Activated CD4-positive, alpha-beta T cell treated with anti-CD3 and anti-CD28 coated beads for 24 hours (primary cell): ENCODE measurements at places on chromosomes 1 and 21.

- DNase-seq: no peak
These were observed 164.7 kb downstream of the NPHP4 start for GRCh38 chr1:5827516-5827915.

DNA sequence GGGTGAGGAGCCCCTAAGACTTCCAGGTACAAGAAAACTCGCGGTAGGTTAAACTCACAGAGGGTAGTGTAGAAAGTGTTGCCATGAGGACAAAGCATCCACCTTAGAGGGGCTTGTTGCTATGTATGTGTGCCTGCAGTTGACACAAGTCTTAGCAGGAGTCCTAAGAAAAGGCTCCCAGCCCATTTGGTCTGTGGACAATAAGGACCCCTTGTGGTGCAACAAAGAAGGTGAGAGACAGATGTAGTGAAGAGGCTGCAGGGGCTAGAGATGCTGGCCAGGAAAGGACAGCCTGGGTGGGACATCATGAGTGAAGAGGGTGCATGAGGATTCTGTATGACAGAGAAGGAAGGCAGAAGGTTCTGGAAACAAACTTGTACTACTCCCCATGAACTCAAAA lies 36.3 kb upstream of the IL10 start:
- no peak for DNase-seq

GRCh38 chr21:14691914-14692313 lies 145.8 kb upstream of the SAMSN1 start:
- DNase-seq: no peak

DNA sequence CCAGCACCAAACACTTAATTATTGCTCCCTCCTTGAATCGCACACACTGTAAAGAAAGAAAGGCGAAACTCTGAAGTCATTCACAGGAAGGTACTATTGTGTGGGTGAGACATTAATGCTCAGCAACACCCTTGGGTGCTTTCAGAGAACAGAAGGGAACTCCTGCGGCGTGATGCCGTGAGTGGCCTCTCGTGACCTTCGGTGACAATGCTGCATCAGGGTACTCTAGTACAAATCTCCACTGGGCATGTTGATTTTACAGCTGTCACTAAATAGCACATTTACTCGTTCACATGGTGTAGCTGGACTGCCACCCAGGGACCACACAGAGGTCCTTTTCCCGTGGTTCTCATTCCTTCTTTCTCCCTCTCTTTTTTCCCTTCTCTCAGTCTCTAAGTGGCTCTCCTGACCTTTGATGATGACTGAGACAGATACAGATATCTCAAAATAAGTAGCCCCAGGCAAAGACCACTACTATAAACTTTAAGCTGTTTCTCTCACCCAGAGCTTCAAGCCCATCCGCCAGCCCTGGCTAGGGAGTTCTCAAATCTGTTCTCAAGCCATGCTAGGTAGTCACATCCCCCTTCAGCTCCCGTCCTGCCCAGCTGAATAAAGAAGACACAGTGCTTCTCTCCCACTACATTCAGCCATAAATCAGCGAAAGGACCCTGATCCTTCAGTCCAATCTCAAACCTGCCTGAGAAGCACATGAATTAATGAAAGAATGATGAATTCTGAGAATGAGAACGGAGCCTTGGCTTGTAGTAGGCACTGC lies 223.4 kb upstream of the FMN2 start:
- no peak for DNase-seq

DNA sequence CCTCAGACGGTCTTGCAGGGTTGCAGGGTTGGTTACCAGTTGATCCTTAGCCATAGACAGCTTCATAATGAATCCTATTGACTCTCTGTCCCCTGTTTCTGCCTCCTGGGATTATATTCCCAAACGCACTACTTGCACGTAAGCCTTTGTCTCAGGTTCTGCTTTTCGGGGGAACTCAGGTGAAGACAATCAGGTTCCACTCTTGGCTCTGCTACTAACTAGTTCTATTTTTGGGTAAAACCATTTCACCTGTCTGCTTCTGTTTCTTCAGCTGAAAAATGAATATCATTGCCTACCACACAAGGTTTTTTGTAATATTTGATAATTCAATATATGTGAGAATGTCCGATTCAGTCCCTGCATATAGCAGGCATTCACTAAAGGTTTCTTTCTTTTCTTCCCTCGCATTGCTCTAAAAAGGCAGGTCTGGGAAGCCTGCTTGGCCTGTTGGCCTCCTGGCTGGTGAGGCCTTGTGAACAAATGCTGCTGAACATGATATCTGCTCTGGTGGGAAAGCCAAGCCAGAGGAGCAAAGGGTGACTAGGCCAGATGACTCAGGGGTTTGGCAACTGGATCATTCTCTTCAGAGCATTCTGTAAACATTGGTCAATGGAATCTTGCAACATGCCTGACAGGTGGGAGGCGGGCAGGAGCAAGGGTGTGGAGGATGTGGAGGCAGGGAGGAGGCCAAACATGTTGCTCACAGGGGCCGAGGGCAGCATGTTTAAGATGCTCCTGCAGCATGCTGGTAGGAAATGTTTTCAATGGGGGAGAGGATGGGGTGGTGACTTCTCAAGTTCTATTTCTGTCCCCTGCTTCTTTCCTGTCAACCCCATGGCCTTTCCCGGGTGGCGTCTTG lies 23.8 kb downstream of the IER5 start:
- no peak for DNase-seq

DNA sequence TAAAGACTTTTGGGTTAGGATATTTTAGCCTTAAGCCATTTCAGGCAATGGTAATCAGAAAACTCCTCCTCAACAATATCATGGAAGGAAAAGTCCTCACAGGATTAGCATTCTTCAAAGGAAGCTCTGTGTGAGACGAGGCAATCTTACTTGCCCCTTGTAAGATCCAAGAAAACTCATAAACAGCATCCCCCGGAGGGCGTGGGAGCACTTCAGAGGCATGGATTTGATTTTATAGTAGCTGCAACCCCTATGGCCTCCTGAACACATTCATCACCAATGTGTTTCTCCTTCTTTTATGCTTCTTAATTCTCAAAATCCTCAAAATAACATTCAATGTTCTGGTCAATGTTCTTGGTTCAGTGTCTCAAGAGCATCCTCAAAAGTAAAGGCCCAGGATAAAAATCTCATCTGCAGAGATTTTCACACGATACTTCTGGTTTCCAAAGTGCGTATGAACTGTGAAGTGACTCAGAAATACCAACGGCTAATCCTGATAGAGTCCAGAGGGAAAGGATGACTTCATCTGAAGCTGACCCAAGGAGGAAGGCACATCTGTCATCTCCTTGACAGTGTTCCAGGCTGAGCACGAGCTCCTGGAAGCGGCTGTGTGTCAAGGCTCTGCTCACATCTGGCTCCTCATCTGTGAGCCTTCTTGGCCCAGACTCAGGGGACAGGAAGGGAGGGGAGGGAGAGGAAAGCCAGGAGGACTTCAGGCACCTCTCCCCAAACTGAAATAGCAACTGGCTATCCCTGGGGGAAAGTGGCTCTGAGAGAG lies 49.3 kb upstream of the PSEN2 start:
- DNase-seq: no peak

- no peak for DNase-seq
These were observed 885.7 kb downstream of the PLA2G4A start for GRCh38 chr1:187714470-187714869.

- no peak for DNase-seq
These were observed 40.6 kb downstream of the PDC start for GRCh38 chr1:186420311-186420710.

DNA sequence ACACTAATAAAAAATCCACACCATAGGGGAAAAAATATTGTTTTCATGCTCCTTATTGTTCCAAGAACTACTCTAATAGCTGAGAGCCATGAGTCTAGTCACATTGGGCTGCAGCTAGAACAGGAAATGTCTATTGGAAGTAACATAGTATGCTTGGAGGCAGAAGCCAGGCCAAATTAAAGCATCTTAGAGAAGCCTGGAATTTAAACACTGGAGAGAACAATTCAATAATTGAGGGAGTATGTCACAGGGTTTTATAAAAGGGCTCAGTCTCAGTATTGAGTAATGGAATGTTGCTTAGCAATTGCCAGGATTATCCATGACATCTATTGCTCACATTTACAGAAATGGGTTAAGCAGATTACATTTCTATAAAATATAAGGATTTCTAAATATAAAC lies 471.3 kb downstream of the LMO4 start:
- no peak for DNase-seq

DNA sequence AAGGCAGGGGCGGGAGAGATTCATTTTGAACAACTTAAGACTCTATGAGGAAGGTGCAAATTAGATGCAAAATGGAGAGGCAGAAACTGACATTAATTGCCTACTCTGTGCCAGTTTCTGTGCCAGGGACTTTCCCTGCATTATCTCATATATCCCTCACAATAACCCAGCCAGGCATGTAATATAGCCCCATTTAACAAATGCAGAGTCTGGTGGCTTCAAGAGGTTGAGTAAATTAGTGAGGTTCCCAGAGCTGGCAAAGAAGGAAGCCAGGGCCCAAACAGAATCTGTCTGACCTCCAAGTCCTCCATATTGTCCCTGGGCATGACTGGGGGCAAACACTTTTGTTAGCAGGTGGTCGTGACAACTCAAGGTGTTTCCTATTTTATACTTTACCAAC lies 199.8 kb downstream of the ASTN1 start:
- DNase-seq: no peak

- no peak for DNase-seq
These were observed 33.4 kb downstream of the KRTAP10-1 start for GRCh38 chr21:44506279-44507255.

DNA sequence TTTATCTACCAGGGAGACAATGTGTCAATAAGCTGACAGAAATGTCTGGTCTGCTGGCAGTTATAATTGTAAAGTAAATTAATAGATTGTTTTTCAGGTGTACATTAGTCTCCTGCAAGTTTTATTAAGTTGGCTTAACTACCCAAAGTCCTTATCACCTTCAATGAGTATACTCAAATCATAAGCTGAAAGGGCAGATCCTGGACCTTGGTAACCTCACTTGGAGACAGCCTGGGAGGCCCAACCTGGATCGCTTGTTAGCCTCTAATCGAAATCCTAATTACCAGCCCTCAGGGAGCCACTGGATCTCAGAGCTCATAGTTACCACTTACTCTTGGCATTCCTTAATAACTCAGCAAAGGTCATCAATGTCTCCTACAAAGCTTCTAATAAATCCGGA lies 49.7 kb downstream of the UCHL5 start:
- DNase-seq: no peak

GRCh38 chr1:234533975-234534876 lies 55.2 kb upstream of the TARBP1 start:
- no peak for DNase-seq

DNA sequence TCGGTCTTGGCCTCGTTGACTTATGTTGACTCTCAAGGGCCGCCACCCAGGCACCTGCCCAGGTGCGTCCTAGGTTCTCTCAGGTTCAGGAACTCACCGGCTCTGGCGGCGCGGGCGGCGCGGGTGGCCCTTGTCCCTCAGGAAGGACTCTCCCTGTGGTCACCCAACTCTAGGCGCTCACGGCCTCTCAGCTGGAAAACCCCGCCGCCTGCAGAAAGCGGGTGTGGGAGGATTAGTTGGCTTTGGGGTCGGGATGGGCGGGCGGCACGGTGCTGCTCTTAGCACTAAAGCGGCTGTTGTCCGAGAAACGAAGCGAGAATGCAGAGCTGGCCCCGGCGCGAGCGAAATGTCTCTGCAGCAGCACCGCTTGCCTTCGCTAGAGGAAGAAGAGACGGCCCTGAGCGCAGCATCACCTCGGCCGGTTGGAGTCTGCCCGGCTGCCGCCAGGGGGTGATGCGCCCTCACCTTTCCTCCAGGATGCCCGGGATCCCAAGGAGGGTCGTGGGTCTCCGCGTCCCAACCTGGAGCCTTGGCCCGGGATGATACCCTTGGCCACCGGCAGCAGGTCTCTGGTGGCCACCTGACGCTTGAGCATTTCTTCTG lies 8.1 kb upstream of the TADA1 start:
- peak; percentile 8 for DNase-seq

- DNase-seq: peak; percentile 17
These were observed 3.9 kb upstream of the C4BPB start for GRCh38 chr1:207084701-207085180.

DNA sequence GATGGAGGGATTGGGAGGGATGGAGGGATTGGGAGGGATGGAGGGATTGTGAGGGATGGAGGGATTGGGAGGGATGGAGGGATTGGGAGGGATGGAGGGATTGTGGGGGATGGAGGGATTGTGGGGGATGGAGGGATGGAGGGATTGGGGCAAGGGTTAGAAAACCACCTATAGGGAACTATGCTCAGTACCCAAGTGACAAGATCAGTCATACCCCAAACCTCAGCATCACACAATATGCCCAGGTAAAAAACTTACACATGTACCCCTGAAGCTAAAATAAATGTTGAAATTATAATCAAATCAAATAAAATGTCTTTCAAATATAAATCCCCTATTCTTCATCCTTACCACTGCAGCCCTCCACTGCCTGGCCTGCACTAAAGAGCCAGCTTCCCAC lies 72.8 kb upstream of the HNRNPU start:
- DNase-seq: no peak

GRCh38 chr21:26032263-26032662 lies 138.3 kb downstream of the APP start:
- DNase-seq: no peak

DNA sequence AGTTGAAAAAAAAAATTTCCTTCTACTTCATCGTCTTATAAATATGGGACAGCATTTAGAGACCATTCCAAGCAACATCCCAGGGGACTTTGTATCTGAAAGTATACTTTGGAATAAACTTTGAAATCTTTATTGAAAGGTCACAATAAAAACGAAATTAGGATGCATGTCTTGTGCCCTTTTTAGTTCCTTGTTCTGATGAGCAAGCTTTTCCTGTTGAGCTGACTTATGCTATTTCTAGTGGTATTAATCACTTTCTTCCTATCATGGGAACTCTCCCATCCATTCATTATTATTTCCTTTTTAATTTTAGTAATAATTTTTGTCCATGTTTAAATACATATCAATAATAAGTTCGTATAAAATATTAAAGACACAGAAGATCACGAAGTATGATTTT lies 4.0 kb upstream of the GBP2 start:
- DNase-seq: no peak

GRCh38 chr1:33897092-33897725 lies 33.3 kb downstream of the HMGB4 start:
- no peak for DNase-seq

- no peak for DNase-seq
These were observed 35.2 kb downstream of the PEX14 start for GRCh38 chr1:10509809-10510509.

- DNase-seq: peak; percentile 70
These were observed at the start of gene DISP3 for GRCh38 chr1:11478571-11479374. Gene DISP3 (plus strand): TSS chr1:11479155. CDS start chr1:11500993, 21,838 bp downstream.

DNA sequence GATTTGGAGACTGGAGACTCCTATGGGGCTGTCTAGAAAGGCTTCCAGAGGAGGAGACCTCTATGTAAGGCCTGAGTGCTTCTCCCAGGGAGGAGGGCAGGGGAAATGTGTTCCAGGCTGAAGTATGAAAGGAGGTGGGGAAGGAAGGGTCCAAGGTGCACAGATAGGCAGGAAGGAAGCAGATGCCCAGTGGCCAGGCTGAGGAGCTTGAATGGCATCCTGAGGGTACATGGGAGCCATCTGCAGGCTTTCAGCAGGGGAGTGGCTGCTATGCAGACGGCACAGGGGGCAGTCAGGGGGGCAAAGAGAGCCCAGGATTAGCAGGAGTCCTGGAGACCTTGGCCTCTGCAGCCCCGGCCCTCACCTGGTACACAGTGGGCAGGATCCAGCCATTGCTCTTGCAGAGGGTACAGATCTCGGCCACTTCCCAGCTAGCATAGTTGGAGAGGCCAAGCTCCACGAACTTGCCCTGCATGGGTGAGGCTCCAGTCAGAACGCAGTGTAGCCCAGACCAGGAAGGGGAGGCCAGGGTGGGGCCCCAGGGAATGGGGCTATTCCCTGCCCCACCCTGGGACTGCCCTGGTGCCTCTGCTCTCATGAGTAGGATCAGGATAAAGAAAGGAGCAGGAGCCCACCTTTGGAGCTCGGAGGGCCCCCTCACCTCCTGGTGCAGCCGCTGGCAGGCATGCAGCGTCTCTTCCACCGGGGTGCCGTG lies 4.0 kb downstream of the AKR7A2 start:
- DNase-seq: no peak
